Fibroblast of lung (primary cell): ENCODE measurements at places on chromosomes 7 and 10. TPM values are rescaled to one million over a fixed set of nuclear protein-coding genes. Genes with fewer than 3 reads are reported as not detected.

- DNase-seq = no peak
Observed at GRCh38 chr7:54837168-54837567, 78.2 kb upstream of the SEC61G start.

GRCh38 chr7:117183729-117184128, 139.1 kb downstream of the WNT2 start:
- no peak for DNase-seq

AMPH gene
- 2.4 and 9.0 TPM in 2 replicates for polyA plus RNA-seq

- no peak for DNase-seq
Observed at GRCh38 chr7:150384406-150385301, 5.5 kb downstream of the ZNF775 start.

GRCh38 chr10:66214721-66215404, 711.0 kb upstream of the LRRTM3 start:
- DNase-seq = no peak

ADRB1 gene
- polyA plus RNA-seq = not detected in 2 replicates

- DNase-seq = no peak
Observed at GRCh38 chr7:22563621-22564241, 63.7 kb upstream of the STEAP1B start.

DNA sequence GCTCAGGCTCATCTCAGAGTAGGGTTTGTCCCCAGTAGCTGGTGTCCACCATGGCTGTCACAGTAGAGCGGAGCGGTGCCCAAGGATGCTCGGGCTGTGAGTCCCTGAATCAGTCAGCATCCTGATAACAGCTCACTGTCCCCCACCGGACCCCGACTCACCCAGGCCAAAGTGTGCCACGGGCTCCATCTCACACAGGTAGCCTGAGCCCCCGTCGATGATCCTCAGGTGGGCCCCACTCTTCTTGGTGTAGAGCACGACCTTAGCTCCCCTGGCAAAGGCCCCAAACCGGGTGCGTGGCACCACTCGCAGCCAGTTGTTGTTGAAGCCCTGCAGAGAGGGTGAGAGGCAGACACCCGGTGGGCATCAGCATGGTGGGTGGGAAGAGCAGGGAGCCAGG, 45.4 kb downstream of the GOLGA7B start:
- no peak for DNase-seq
